ENCODE measurements at places on chromosomes 7 and 10.

DNA sequence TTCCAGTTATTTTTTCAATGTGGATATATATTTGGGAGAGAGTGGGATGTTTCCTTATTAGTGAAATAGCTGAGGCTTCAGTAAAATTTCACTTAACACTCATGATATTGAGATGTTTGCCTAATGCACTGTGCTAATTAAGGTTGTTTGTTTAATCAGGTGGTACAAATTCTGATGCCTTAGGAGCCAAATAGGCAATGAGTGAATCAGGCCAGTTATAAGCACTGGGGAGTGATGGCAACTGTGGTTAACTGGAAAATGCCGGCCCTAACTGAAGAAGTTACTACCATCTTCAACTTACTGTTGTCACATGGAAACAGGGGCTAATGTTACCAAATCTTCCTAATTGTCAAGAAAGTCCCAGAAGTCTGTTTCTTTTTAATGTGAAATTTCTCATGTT is 32.0 kb downstream of the VCL start:
- no peak for DNase-seq

DNA sequence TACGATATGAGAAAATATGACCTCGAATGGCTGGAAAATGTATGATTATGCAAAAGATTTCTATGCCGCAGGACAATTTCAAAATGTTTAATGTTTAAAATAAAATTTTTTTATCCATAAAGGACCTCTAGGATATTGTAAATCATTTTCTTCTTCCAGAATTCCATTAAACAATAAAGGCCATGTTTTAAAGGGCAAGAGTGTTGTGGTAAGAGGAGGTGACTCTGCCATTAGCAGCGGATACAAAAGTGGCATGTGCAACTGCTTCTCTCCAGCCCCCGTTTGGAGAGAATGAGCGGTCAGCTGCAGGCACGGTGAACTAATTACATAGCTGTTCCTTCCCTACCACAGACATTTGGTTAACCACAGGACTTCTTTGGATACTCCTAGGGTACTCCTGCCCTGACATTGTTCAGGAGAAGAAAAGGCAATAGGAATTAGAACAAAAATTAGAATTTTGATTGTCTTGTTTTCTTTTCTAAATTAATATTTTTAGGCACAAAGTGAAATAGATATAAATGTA is 63.8 kb downstream of the HBP1 start:
- DNase-seq = no peak

DNA sequence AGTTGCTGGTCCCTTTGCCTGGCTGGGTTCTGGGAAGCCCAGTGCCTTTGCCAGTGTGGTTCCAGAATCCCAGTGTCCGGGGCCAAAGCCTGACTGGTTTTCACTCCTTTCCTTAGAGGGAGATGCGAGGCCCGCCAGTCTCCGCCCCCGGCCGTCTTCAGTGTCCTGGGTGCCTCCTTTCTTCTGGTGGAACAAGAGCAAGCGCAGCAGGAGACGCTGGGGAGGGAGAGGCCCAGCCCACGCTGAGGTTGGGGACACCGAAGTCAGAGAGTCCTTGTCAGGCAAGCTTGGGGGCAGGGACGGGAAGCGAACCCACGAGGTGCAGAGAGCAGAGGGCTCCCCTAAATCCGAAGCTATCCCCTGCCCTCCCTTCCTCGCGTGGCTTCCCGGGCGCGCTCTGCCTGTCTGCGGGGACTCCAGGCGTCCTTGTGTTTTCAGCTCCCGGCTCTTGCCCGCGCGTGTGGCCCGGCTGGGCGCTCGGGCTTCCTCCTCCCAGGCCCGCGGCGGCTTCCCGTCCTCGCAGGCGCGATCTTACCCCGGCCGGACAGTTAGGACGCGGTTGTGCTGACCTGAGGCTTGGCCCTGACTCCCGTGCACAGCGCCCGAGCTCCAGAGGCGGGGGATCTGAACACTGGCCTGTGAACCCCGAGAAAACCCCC is 60.6 kb upstream of the UBE3C start:
- DNase-seq = no peak

- no peak for DNase-seq
These were observed 61.9 kb downstream of the PARD3 start for GRCh38 chr10:34753014-34753757.

DNA sequence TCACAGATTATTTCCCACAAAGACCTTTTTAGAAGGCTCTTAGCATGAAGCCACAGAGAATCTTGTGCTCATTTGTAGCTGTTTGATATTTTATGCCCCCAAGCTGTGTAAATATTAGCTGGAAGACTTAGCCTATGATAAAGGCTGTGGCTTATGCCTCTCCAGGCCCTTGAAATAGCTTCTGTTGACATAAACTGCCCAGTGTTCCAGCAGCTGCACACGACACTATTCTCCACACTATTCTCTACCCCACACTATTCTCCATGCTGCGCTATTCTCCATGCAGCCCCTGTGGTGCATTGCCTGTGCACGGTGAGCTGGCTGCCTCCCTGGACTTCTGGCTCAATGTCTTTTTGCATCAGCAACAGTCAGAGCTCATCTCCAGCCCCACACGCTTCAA is 13.1 kb downstream of the DDC start:
- no peak for DNase-seq

- no peak for DNase-seq
These were observed 1.9 kb downstream of the COX15 start for GRCh38 chr10:99730026-99730425.

All from activated CD4-positive, alpha-beta T cell treated with anti-CD3 and anti-CD28 coated beads, Interleukin-2, amount 50 U/mL, for 4 hours (primary cell).